ENCODE measurements at places on chromosomes 2 and 18.

DNA sequence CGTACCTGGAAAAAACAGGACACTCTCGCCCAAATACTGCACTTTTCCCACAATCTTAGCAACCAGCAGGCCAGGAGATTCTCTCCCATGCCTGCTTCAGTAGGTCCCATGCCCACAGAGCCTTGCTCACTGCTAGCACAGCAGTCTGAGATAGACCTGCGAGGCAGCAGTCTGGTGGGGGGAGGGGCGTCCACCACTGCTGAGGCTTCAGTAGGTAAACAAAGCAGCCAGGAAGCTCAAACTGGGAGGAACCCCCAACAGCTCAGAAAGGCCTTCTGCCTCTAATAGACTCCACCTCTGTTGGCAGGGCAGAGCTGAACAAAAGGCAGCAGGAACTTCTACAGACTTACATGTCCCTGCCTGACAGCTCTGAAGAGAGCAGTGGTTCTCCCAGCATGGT is 1202.8 kb upstream of the ACVR2A start:
- DNase-seq: no peak

DNA sequence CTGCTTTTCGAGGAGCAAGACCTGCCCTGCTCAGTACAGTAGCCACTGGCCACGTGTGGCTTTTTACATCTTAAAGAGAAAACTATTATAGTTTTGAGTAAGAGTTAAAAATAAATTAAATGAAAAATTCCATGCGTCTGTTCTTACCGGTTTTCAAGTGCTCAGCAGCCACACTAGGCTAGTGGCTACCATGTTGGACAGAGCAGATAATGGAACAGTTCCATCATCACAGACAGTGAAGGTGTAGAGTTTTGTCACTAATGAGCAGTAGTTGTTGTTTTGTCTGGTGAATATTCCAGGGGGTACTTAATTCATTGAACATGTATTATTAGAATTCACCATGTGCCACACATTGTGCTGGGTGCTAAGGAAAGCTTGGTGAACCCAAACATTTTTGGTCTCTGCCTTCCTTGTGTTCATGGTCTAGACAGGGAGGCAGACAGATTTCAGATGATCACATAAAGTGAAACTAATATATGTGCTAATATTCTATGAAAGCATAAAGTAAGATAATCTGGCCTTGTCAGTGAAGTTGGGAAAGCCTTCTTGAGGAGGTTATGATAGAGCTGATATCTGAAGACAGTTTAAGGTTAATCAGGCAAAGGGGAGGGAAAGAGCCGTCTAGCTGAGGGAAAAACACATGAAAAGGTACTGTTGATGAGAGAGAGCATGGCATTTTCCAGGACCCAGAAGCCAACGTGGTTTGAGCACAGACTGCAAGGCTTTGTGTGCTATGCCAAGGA is 1.4 kb downstream of the ALMS1 start:
- no peak for DNase-seq

DNA sequence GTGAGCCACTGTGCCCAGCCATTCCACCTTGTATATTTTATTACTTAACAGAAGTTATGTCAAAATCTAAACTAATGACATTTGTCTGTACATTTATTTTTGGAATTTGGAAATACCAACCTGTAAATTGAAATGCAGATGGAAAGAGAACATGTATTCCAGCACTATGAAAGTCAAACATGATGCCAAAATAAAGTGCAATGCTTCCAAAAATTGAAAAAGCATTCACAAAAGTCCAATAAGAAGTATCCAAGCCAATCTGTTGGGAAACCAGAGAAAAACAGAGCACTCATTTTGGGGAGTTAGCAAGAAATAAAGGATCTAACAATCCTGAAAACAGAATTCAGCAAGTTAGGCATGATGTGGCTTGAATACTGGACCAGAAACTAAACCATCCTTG is 30.3 kb upstream of the NARS1 start:
- DNase-seq: no peak

GRCh38 chr2:11775384-11775783 is 29.0 kb downstream of the LPIN1 start:
- DNase-seq: no peak

DNA sequence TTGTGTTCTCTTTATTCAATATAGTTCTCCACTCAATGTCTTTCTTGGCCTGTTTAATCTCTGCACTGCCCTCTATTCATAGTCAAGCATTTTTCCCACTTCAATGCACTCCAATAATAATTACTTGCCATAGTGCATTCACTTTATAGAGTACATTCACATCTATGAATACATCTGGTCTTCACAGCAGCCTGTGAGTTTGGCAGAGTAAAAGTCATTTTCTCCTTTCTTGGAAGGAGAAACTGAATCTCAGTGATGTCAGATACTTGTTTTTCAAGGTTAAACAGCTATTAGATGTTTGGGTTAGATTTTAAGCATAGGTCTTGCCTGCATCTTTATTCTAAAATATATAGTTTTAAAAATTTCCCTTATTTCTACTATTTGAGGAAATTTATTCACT is 373.2 kb downstream of the TRIB2 start:
- DNase-seq: no peak

DNA sequence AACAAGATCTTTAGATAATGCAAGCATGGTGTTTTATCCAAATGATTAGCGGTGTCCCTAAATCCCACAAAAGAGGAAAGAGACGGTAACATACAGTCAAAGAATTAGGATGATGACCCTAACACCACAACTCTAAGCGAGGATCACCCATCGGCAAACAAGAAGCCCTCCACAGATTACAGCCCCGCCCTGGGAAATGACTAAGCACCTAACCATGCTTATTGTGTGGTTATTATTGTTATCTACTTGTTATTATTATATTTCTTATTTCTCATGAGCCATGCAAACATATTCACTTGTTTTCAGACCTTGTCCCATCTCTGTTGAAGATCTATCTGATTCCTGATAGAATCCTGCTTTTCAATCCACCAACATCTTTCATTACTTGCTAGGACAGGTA is 651.3 kb downstream of the NYAP2 start:
- DNase-seq: no peak

DNA sequence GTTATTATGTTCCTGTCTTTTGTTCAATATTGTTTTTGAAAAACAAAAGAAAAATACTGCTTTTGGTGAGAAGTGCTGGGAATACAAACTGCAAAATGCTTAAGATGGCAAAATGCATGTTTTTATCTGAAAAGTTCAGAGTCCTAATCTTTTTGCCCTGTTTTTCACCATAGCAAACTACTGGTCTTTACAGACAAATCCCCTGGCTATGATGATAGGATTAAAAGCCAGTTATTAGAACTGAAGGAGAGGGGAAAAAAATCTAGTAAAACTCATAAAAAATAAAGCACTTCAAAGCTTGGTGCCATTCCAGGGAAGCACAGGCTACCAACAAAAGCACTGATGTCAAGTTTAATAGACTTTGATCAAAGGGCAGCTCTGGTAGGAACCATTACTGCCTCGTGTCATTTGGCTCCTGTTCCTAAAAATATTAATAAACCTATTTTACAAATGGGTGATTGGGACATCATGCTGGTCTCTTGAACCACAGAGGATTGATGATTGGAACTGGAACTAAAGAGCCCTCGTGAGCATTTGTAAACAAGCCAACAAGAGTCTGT is 194.7 kb downstream of the RAB3GAP1 start:
- no peak for DNase-seq

DNA sequence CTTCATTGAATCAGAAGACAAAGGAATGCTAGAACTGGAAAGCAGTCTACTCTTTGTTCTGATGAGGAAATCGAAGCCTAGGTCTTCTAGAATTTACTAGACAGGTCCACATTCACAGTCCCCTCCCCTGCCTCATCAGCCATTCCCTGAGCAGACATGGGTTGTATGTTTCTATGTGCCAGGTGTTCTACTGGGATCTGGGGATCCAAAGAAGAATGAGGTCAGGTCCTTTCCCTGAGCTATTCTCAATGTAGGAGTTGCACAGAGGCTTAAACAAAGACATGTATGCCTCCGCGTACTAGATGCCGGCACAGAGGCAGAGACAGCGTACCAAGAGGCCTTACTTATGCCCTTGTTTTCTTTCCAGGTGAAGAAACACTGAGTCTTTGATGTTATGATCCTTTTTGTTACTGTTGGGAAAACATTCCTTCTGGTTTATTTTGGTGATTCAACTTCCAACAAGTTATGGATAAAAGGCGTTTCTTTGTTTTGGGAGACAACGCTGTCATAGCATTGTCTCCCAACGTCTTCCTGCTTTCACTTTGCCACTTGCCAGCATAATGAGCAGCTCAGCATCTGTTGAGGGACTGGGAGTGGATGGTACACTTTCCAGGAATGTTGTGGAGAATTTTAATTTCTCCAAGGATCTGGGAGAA is 174.4 kb downstream of the ALPK2 start:
- DNase-seq: no peak

GRCh38 chr2:151760139-151760650 is 25.9 kb upstream of the NEB start:
- no peak for DNase-seq

- DNase-seq: no peak
Measured at GRCh38 chr2:39007875-39008504, 112.9 kb downstream of the SOS1 start.

GRCh38 chr2:200486529-200486928 is 23.3 kb downstream of the KCTD18 start:
- DNase-seq: no peak

DNA sequence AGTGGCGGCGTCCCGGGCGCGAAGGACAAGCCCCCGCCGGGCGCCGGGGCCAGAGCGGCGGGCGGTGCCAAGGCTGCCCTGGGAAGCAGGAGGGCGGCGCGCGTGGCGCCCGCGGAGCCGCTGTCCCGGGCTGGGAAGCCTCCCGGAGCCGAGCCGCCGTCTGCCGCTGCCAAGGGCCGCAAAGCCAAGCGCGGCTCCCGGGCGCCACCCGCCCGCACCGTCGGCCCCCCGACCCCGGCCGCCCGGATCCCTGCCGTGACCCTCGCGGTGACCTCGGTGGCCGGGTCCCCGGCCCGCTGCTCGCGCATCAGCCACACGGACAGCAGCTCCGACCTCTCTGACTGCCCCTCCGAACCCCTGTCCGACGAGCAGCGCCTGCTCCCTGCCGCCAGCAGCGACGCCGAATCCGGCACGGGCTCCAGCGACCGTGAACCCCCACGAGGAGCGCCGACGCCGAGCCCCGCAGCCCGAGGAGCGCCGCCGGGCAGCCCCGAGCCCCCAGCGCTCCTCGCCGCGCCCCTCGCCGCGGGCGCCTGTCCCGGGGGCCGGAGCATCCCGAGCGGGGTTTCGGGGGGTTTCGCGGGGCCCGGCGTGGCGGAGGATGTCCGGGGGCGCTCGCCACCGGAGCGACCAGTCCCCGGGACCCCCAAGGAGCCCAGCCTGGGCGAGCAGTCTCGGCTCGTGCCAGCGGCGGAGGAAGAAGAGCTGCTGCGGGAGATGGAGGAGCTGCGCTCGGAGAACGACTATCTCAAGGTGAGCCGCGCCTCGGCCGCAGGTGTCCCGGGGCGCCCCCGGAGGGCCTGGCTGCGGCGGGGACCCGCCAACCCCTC is 820 bp downstream of the MTCL1 start:
- DNase-seq: no peak

- DNase-seq: no peak
Measured at GRCh38 chr2:36359067-36359466, 3.5 kb downstream of the CRIM1 start.

- DNase-seq: no peak
Measured at GRCh38 chr2:188295067-188295685, 3.5 kb downstream of the GULP1 start.

DNA sequence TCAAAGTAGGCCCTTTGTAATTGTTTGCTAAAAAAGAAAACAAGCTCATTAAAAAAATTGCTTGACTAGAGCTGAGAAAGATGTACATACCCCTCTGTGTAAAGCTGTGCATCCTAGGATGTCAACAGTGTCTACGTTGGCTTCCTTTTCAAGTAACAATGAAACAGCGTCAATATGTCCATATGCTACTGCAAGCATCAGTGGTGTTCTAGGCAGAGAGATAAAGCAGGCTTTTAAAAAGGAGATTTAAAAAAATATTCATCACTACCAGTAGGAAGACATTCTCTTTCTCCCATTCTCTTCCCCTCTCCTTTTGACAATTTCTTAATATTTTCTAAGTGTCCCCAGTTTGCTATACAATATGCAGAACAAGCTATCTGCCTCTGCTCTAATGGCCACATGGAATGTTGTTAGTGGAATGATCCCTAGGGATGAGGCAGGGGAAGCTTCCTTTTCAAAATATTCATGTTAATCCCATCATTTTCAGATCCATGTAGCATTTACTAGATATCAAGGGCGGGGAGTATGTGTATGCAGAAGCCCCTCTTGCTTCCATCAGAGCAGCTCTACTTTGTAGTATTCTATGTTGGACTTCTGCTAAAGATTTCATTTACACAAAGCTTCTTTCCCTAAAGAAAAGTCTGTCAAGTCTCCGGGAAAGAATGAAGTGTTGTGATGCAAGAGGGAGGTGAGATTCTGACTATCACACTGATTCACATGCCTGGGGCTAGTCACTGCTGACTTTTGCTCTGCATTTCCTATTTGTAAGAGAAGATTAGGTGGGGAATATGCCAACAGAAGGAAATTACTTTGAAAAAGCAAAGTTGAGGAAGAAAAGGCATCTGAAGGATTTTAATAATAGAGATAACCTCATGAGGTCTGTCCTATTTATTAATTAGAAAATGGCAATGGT is 81.5 kb upstream of the PGAP1 start:
- DNase-seq: no peak

GRCh38 chr18:1438967-1439366 is 534.3 kb downstream of the ADCYAP1 start:
- DNase-seq: no peak

DNA sequence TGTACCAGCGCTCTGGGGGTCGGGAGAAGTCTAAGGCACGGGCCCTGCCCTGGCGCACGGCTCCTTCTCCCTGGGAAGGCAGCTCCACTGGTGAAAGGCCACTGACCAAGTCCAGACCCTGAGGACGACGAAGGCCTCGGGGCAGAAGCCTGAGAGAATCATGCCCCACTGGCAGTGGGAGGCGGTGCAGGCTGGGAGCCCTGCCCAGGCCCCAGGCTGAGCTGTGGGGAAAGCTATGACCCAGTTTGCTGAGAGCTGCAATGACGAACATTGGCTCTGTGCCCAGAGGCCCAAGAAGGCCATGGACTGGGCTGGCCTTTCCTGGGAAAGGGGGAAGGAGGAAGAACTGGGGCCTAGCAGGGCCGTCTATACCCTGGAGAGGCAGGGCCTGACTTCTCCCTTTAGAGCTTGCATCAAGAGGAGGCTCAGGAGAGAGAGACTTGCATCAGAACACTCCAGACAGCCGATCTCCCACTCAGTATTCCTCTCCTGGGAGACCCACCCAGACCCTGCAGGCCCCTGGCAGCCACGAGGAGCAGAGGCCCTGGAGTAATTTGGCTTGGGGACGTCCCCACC is 32.9 kb downstream of the HS1BP3 start:
- no peak for DNase-seq

DNA sequence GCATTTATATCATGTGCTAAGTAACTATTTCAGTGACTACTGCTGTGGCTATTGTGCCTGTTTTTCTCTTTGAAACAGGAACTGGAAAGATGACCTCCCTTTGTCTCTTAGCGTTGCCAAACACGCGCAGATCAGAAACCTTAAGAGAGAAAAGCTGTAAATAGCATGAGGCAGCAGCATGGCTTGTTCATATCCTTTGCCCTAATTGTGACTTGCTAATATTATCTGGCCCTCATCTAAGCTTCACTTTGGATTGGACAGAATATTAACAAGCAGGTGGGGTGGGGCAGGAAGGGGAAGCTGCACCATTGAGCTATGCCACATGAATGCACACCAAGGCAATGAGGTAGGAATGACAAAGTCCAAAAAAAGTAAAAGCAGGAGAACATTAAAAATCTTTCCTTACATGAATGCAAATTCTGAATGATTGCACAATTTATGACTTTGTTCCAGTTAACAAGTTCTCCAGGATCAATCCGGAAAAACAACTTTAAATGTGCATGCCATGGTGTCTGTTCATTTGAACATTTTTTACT is 128.4 kb downstream of the IRS1 start:
- DNase-seq: no peak

- no peak for DNase-seq
Measured at GRCh38 chr2:195711478-195711877, 54.5 kb downstream of the SLC39A10 start.

Data from stimulated activated CD4-positive, alpha-beta T cell treated with anti-CD3 and anti-CD28 coated beads, Interleukin-1b, Interleukin-23, amount 100 ng/mL, for 1 hour (primary cell).